ENCODE measurements at places on chromosomes 13 and 19.

DNA sequence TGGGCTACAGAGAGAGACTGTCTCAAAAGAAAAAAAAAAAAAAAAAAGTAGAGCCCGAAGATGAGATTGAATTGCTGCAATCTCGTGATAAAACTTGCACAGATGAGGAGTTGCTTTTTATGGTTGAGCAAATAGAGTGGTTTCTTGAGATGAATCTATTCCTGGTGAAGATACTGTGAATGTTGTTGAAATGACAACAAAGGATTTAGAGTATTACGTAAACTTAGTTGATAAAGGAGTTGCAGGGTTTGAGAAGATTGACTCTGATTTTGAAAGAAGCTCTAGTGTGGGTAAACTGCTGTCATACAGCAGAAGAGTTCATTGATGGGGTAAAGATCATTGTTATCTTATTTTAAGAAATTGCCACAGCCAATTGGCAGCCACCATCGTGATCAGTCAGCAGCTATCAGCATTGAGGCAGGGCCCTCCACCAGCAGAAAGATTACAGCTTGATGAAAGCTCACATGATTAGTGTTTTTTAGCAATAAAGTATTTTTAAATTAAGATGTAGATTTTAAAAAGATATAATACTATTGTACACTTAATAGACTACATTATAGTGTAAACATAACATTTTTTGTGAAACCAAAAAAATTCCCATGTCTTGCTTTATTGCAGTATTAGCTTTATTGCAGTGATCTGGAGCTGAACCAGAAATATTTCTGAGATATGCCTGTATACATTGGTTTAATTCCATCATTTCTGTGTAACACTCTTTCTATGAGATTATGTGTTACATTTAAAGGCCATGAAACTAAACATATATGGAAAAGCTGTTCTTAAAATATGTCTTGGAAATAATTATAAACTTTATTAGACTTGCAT lies 43.1 kb downstream of the ZMYM2 start:
- no peak for DNase-seq

GRCh38 chr19:7349961-7350711 lies 1.4 kb downstream of the ARHGEF18 start:
- no peak for DNase-seq

DNA sequence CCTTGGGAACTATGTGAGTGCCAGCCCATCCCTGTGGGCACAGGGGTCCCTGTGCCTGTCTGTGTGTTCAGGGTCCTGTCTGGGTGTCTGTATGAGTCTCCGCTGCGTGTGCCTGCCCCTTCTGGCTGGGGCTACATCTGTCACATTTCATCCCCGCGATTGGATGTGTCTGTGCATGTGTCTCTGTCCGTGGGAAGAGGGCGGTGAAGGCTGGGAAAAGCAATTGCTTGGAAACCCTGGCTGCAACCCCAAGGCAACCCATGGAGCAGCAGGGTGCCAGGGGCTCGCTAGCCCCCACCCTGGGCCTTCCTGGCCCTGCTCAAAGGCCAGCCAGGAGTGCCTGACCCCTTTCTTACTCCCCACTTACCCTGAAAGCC lies 1.4 kb downstream of the MAG start:
- peak; percentile 84 for DNase-seq

- no peak for DNase-seq
These were observed 93.1 kb upstream of the VSTM2B start for GRCh38 chr19:29432677-29433076.

DNA sequence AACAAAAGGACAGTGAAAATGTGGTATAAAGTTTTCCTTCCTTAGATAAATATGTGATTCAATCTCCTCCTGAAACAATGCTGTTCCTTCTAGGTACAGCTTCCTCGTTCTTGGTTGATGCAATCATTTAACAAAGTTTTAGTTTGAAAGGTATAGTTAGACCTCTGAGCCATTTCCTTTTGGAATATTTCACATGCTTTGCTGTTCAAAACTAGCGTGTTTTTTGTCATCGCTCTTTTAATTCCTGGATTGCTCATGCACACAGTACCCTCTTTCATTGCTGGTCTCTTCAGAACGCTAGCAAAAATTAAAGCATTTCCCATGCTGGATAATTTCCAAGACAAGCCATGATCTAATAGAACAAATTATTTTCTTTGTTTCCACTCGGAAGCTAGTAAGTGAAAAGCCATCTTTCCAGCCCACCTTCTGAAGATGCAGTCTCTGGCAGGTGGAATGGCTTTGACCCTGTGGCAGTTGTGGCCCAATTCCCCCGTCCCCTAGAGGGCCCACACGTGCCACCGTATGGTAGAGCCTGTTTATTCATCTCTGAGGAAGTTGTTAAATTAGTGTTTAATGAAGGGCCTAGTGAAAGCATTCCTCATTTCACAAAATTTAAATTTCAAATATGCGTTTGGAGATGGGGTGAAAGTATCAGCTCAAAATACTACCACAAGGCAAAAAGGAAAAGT lies 1040.6 kb upstream of the SLC10A2 start:
- DNase-seq = no peak

- no peak for DNase-seq
These were observed 1278.8 kb upstream of the MIR17HG start for GRCh38 chr13:90068658-90069057.

- no peak for DNase-seq
These were observed 211.8 kb upstream of the SOX1 start for GRCh38 chr13:111855191-111855590.

DNA sequence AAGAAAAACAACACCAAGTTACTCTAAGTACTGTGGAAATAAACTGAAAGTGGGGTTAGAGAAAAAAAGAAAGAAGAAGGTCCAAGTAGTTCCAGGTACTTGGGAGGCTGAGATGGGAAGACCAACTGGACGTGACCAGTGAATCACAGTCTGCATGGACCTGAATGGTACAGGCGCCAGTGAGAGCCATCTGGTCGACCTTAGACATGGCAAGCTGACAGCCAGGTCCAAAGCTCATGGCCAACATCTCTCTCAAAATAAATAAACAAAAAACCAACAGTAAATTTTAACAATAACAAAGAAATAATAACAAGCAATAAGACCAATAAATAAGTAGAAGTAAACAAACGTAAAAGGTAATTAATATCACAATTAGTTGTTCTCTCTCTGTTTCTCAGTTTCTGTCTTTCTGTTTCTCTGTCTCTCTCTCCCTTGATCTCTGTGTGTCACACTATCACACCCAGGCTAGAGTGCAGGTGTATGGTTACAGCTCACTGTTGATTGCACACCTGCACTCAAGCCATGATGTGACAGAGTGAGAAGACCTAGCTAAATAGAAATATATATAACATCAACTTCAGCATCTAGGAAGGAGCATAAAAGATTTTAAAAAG lies 31.6 kb upstream of the ZNF724 start:
- no peak for DNase-seq

DNA sequence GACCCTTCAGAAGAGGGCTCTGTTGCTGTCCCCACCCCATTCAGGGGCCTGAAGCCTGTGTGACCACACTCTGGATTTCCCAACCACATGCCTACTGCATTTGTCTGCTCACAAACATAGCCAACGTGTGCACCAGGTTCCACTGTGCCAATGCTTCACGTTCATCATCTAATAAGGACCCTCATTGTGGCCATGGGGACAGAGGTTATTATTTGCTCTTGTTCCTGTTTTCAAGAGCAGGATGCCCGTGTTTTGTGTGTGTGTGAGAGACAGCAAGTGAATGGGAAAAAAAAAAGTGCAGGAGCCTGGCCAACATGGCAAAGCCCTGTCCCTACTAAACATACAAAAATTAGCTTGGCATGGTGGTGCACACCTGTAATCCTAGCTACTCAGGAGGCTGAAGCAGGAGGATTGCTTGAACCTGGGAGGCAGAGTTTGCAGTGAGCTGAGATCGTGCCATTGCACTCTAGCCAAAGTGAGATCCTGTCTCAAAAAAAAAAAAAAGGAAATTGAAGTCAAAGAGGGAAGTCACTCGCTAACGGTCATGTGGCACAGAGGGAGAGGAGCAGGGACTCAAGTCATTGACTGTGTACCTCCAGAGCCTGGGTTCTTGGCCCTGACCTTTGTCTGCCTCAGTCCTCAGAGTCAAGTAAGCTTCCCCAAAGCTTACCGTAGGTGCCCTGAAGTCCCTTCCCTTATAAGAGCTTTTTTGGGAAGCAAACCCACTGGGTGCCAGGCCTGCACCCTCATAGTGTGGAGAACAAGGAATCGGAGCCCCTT lies 6.9 kb downstream of the B3GNT8 start:
- DNase-seq = peak; percentile 65

DNA sequence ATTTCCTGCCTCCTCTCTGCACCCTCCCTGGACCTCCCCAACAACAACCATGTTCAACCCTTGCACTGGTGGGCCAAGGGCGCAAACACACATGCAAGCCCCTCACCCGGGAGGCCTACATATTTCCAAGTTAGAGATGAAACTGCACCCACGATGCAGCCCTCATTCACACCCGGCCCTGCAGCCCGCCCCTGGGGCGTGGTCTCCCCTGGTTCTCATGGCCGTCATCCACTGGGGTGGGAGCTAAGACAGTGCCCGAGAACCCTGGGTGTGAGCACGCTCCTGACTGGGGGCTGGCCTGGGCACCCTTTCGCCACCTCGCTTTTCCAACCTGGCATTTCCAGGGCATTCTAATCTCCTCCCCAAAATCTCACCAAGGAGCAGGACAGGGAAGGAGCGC lies 7.0 kb upstream of the SLC7A10 start:
- no peak for DNase-seq

DNA sequence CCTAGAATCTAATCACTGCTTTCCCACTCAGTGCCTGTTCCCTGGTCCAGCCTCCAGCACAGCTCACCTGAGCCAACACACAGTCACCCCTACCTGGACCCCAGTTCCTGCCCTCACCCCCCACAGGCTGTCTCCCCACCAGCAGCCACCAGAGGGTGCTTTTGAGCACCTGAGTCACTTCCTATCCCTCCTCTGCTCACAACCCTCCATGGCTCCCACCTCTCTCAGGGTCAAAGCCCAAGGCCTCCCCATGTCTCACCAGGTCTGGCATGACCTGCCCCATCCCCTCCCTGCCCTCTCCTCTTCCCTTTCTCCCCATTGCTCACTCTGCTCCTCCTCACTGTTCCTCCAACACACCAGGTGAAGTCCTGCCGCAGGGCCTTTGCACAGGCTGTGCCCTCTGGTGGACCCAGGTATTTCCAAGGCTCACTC lies 7.1 kb upstream of the DPP9 start:
- DNase-seq = no peak

DNA sequence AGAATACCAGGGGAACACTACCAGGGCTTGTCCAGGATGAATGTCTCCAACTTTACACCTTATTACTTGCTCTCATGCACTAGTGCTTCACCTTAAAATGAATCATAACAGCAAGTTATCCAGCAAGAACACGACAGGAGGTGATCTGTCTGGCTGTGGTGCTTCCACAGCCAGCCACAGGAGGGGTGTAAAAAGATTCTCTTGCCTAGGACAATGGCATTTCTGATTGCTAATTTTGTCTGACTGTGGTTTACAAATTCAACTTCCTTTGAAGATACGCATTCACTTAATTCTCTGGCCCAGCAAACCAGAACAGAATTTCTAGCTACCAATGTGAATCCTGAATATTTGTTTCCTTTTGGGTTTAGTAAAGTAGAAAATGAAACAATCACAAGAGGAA lies 23.1 kb upstream of the COG3 start:
- no peak for DNase-seq

DNA sequence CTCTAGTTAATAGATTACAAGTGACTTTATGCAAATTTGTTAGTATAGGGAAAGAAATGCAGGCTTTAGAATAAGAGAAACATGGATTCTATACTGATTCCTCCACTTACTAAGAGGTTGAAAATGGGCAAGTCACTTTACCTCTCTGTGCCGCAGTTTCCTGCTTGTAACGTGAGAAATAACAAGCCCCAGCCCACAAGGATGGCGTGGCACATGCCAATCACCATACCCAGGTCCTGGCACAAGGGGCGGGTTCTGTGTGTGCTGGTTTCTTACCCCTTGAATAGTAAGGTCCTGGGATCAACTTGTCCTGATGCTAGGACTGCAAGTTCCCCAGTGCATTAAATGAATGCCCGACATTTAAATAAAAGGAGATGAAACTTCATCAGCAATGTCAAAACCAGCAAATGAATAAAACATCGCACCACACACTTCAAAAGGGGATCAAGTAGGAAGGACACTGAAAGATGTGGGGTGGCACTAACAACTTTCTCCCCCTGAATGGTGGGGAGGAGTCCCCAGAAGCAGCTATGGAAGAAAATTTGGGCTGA lies 7.9 kb upstream of the SIGLEC9 start:
- no peak for DNase-seq

GRCh38 chr13:104477261-104477660 lies 1411.0 kb upstream of the SLC10A2 start:
- DNase-seq = no peak

DNA sequence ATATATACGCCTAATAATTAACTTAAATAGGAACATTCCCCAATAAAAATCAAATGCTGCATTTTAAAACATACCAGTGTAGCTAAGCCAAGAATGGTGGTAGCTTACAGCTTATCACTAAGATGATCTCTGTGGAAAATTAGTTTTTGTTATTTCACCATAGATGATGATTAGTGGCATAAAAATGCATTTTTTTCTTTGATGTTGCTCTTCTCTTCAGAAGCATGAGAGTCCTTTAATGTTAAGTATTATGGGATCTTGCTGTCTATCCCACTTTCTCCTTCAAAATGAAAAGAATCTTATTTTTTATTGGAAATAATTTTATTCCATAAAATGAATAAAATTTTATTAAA lies 731.0 kb downstream of the SLITRK1 start:
- DNase-seq = no peak

DNA sequence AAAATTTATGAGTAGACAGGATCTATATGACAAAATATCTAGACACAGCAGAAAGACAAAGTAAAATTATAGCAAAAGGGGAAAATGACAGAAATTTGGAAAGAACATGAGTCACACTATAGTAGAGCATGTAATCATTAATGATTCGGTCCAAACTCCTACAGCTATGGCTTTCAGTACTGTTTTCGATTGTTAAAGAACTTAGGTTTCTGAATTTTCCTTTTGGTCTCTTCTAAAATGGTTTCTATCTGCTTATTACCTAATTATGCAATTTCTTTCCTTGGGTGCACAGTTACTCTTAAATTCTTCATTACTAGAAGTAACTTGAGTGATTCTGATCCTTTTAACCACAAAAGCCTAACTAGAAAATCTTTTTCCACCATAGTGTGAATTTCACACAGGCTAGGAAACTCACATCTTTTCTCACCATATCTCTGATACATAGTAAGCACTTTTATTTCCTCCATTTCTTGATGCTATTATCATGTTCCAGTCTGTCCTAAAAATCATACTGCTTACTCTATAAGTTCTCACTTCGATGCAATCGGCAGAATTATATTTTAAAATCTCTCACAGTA lies 1101.4 kb downstream of the PCDH9 start:
- no peak for DNase-seq

DNA sequence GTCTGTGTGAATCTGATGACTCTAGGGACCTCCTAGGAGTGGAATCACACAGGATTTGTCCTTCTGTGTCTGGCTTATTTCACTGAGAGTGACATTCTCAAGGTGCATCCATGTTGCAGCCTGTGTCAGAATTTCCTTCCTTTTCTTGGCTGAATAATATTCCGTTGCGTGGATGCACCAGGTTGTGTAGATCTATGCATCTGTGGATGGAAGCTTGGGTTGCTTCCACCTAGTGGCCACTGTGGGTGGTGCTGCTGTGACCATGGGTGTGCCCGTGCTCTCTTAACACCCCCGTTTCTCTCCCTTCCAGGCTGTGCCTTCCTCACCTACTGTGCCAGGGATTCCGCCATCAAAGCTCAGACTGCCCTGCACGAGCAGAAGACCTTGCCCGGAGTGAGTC lies 26.2 kb downstream of the CELF5 start:
- DNase-seq = no peak

All from Ammon's horn (tissue), 1 donor.